ENCODE measurements at places on chromosomes 5 and 9.

GRCh38 chr5:136337788-136338187 lies 27.6 kb downstream of the TRPC7 start:
- DNase-seq: no peak

GRCh38 chr5:134142806-134143205 lies 28.3 kb downstream of the TCF7 start:
- DNase-seq: no peak

DNA sequence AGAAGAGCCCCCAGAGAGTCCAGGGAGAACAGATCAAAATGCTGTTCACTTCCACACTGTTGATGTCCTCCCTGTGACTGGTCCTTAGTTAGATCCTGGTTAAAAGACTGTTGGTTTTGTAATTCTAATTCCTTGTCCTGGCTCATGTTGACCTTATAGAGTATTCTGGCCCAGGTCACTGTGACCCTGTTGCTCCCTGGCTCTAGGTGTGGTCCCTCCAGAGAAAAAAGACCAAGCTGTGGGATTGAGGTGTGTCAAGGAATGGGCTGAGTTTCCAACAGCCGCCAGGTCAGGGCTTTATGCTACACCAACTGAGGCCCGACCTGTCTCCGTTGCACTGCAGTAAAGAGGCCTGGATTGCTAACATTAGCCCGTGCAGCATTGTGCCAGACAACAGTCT lies 241.0 kb upstream of the MSX2 start:
- DNase-seq: no peak

- DNase-seq: no peak
Measured at GRCh38 chr5:174636094-174636493, 88.3 kb upstream of the MSX2 start.

GRCh38 chr9:93646640-93647178 lies 70.3 kb downstream of the PHF2 start:
- no peak for DNase-seq

- no peak for DNase-seq
Measured at GRCh38 chr9:99040251-99040900, 64.5 kb upstream of the TGFBR1 start.

DNA sequence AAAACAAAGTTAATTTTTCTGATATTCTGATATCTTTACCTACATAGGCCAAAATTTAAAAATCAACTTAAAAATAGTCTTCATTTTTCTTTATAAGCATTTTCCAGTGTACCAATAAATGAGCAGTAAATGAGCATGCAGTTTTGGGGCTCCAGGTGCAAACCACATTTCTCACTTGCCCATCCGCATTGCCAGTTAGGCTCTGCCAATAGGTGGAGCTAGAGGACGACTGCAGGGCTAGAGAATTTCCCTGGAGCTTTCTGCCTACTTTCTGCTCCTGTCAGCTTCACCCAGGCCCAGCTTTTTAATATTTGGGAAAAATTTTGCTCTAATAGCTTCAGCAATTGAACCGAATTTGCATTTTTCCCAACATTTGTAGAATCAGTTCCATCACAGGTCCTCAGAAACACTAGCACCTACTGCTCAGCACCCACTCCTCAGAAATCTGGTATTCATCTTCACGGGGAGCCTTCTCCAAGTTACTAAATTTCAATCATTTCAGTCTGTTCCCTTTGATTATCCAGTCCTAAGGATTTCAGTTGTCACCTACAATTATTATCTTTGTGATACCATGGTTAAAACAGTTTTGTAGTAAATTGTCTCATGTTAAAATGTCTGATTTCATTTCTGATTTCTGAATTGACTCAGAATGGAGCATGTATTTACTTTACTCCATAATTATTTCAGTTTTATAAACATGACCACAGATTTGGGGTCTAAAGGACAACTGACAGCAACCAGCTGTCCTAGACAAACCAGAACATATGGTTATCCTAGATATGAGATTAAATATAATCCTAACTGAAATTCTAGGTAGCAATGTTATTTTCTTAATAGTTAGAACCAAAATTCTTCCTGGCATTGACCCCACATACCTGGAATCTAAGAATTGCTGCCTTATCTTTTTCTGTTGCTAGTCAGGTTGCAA lies 104.6 kb upstream of the FAM174A start:
- DNase-seq: peak; percentile 37

- no peak for DNase-seq
Measured at GRCh38 chr5:60649288-60649917, 50.6 kb downstream of the DEPDC1B start.

DNA sequence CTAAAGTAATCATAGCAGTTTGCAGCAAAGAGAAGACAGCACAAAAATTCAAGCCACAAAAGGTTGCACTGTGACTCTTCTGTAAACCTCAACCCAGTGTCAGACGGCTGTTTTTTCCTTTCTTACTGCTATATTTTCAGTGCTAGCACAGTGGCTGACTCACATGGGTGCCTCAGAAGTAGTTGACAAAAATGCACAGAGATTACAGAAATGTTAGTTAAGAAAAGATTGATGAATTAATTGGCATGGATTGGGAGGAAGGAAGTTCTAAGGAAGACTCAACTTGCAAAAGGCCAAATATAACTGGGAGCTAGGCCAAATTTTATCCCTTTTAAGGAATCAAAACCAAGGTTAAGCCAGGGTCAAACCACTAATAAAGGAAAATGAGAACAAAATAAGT lies 43.7 kb upstream of the ITGA1 start:
- peak; percentile 54 for DNase-seq

DNA sequence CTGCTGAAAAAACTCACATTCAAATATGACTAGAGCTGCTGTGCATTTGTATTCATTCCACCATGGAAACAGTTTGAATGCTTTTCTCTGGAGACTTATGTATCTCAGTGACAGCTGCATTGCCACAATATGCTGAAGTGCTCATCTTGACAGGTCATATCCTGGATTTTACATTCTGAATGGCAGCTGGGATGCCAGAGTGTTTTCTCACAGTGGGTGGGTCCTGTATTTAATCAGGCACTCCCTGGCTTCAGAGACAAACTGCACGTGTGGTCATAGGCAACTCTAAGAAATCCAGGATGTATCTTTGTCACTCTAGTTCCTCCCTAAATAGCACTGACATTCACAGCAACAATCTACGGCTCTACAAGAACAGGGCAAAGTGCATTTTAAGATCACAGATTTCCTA lies 75.6 kb downstream of the ST8SIA4 start:
- peak; percentile 12 for DNase-seq

DNA sequence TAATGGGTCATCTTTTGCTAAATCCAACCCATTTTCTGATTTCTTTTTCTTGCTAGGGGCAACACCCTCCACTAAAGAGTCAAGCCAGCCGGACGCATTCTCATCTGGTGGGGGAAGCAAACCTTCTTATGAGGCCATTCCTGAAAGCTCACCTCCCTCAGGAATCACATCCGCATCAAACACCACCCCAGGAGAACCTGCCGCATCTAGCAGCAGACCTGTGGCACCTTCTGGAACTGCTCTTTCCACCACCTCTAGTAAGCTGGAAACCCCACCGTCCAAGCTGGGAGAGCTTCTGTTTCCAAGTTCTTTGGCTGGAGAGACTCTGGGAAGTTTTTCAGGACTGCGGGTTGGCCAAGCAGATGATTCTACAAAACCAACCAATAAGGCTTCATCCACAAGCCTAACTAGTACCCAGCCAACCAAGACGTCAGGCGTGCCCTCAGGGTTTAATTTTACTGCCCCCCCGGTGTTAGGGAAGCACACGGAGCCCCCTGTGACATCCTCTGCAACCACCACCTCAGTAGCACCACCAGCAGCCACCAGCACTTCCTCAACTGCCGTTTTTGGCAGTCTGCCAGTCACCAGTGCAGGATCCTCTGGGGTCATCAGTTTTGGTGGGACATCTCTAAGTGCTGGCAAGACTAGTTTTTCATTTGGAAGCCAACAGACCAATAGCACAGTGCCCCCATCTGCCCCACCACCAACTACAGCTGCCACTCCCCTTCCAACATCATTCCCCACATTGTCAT lies 72.0 kb downstream of the NUP214 start:
- no peak for DNase-seq

DNA sequence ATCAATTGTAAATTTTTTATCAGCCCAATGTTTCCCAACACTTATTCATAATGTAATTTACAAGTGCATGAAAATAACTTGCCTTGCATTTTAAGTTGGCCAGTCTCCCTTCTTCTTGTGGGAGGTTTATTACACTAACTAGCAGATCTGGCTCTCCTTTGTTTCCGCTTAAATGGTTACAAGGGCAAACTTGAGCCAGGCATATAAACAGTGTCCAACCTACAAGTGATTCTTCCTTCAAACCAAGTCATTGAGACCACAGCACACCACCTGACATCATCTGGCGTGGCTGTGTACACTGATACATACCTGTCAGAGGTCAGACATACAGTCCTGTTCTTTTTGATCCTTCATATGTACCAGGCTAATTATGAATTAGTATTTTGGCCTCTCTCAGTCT lies 80.1 kb downstream of the ALDH1A1 start:
- DNase-seq: no peak

DNA sequence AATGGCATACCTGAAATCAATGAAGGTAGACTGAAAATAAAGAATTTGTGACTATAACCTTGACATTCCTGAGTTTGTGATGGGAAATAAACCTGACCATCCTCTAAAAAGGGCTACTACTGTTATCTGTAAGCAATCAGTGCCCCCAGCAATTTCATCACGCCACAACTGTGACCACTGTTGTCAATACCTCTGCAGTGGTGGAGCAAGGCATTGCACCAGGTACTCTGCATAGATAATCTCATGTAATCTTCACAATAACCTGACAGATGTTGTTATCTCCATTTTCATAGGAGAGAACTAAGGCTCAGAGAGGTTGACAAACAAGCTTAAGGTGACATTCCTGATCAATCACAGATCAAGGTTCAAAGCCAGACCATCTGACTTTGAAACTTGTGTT lies 38.5 kb upstream of the FRRS1L start:
- DNase-seq: no peak

GRCh38 chr9:4792054-4792571 lies 631 bp upstream of the RCL1 start:
- DNase-seq: no peak

GRCh38 chr9:106287091-106287631 lies 575.8 kb upstream of the ZNF462 start:
- DNase-seq: no peak

GRCh38 chr9:120486347-120486746 lies 93.6 kb downstream of the CDK5RAP2 start:
- DNase-seq: no peak

- no peak for DNase-seq
Measured at GRCh38 chr9:130445268-130445983, 665 bp downstream of the ASS1 start.

GRCh38 chr9:98219794-98220370 lies 27.4 kb upstream of the CORO2A start:
- no peak for DNase-seq

DNA sequence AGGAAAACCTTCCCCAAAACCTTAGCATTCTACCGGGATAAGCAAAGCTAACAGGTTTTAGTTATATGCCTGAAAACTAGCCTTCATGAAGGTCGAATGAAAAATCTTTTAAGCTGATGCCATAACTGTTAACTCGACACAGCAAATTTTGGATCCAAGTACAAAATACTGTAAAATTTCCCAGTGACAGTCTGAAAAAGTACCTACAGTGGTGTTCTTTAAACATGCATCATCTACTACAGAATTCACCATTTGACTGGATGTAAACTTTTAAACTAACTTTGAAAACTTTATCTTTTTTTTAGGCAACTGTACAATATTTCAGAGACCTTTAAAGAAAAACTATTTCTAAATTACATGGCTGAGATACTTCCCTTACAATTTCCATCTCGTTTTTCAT lies 791 bp downstream of the RAPGEF6 start:
- DNase-seq: no peak

- DNase-seq: no peak
Measured at GRCh38 chr9:13070612-13071595, 208.6 kb downstream of the MPDZ start.

GRCh38 chr5:39440192-39440957 lies 15.6 kb upstream of the DAB2 start:
- no peak for DNase-seq

- no peak for DNase-seq
Measured at GRCh38 chr9:87498046-87498810, 561 bp downstream of the DAPK1 start.

GRCh38 chr9:115115924-115116323 lies 2.0 kb downstream of the TNC start:
- no peak for DNase-seq

- no peak for DNase-seq
Measured at GRCh38 chr5:17204133-17204489, 13.3 kb upstream of the BASP1 start.

DNA sequence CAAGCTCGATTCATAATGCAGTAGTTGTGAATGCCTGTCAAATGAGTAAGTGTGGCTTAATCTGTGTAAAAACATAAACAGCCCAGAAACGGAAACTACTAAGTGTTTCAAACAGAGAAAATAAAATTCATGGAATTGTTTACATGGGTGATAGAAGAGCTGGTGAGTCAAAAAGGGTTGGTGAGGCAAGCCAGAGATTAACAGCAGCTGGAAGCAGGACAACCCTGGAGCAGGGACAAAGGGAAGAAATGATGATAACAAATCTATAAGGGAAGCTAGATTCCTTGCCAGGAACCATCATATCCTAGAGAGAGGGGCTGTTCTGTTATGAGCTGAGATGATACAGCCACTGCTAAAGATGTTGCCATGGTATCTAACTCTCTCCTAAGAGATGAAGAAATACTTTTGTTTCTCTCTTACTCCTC lies 18.0 kb upstream of the PRR16 start:
- DNase-seq: no peak

DNA sequence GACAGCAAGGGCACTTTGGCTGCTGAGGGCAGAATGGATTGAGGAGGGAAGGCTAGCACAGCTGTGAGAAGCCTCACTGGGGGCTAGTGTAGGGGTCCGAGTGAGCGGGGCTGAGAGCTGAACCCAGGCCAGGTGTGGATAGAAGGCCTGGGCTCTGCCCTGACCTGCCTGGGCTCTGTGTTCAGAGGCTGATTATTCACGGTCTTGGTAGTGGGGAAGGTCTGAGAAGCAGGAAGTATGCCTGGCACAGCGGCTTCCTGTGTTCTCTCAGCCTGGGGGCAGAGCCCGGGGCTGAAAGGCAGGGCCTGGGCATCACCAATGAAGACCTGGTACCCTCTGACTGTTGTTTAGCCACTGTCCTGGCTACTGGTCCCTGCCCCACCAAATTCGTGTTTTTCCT lies 136.4 kb upstream of the TBC1D2 start:
- peak; percentile 3 for DNase-seq

GRCh38 chr5:54180630-54181031 lies 129.7 kb downstream of the ARL15 start:
- no peak for DNase-seq

All from CD4-positive, alpha-beta T cell treated with Interleukin-4 for 1 hour (primary cell).